ENCODE measurements at places on chromosomes 13 and 19. TPM values are rescaled to one million over a fixed set of nuclear protein-coding genes. Genes with fewer than 3 reads are reported as not detected.
A peak's percentile ranks its signal among the peaks of the same experiment; 100 is the strongest.

GRCh38 chr19:4042731-4043082, 24.0 kb downstream of the ZBTB7A start:
- peak; percentile 65 for DNase-seq

DNA sequence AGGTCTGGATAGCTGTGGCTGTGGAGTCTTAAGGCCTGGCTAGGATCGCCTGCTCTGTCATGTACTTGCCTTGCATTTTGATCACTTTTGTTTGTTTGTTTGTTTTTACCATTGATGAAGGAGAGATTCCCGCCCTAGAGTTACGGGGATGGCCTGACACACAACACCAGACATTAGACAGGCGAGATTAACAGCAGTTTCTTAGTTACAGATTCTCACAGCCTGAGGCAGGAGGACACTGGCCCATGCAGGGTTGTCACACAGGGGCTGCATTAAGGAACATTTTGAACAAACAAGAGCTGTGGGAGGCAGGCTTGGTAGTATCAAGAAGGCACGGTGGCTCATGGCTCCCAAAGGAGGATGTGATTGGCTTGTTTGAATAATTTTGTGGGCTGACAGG, 291.8 kb downstream of the HS6ST3 start:
- no peak for DNase-seq

DNA sequence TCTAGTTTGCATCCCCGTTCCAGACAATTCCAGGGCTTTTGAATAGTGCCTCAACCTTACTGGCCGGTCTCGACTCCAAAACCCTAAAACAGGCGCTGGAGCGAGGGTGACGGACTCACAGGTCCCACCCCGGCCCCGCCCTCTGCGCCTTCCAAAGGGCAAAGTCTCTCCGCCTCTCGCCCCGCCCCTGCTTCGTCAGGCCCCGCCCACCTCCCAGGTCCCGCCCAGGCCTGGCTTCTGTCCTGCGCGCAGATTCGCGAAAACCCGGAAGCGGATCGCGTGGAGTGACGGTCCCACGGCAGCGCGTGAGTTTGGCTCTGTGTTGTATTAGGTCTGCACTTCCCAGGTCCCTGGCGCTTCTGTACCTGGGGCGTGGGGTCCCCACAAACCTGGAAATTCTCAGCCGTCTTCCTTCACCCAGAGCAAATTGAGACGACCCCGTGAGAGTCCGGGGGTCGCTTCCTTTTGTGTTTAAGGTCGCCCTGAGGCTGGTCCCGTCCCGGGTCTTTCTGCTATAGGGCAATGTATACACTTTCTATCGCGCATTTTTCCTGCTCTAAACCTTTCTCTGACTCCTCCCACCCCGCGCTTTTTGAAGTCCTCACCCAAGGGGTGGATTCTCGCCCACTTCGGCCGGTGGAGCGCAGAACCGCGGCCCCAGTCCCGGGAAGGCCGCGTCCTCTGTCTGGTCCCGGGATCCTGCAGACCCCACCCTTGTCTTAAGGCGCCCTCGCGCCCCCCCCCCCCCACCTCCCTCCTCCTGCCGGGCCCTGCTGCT, at the start of gene ZNF813:
ZNF813 (plus strand) TSS at position 249 of the 778 bp plus-strand sequence. CDS start 16,090 bp downstream, outside the sequence.
- DNase-seq = peak; percentile 98

- DNase-seq = no peak
Measured at GRCh38 chr13:50323440-50324065, 308.3 kb downstream of the KCNRG start.

GRCh38 chr19:16467581-16467980, 4.2 kb downstream of the EPS15L1 start:
- DNase-seq = no peak

DNA sequence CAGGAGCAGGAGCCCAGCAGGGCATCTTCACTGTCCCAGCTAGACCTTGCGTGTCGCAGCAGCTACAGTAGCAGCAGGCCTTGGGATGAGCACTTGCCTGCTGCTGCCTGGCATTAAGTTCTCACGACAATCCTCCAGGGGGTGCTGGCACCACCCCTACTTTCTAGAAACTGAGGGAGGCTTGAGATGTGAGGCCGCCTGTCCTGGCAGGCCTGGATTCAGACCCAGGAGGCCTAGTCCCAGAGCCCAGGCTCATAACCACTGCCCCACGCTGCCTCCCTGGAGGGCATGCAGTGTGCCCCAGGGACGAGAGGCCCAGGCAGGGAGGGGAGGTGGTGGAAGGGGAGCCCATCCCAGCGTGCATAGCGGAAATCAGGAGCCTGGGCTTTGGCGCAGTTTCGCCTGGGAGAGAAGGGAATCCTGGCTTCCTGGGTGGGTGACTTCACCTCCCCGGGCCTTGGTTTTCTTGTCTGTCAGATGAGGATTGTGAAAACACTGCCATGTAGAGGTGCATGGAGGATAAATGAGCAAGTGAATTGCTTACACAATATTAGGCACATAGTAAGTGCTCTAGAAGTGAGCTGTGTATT, 26.1 kb downstream of the PPP5C start:
- DNase-seq = no peak

GRCh38 chr13:81080911-81081454, 740.1 kb upstream of the SPRY2 start:
- DNase-seq = no peak

- DNase-seq = no peak
Measured at GRCh38 chr13:48167866-48168265, 65.1 kb upstream of the ITM2B start.

GRCh38 chr13:113875837-113876281, 12.0 kb upstream of the GAS6 start:
- DNase-seq = no peak

DNA sequence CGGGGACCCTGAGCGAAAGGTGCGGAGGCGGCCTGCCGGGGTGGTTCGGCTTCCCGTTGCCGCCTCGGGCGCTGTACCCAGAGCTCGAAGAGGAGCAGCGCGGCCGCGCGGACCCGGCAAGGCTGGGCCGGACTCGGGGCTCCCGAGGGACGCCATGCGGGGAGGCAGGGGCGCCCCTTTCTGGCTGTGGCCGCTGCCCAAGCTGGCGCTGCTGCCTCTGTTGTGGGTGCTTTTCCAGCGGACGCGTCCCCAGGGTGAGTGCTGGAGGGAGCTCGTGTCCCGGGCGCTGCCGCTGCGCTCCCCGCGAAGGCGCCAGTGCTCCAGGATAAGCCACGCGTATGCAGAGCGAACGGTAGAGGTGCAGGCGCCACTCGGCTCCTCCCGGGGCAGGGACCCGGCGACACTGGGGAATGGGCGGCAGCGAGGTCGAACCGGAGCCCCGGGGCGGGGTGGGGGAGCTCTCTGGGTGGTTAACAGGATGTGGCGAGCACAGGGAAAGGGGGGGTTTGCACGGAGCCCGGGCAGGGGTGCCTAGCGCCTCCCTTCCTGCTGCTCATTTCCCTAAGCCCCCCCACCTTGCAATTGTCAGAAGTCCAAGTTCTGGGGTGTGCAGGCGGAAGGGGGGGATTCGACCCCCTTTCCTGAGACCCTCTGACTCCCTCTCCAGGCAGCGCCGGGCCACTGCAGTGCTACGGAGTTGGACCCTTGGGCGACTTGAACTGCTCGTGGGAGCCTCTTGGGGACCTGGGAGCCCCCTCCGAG, at the start of gene IL27RA:
IL27RA (plus strand) TSS at position 44 of the 762 bp plus-strand sequence; CDS start at position 155, 111 bp downstream.
- DNase-seq = peak; percentile 75

GRCh38 chr19:33872445-33873320, 76.0 kb downstream of the KCTD15 start:
- DNase-seq = no peak

DNA sequence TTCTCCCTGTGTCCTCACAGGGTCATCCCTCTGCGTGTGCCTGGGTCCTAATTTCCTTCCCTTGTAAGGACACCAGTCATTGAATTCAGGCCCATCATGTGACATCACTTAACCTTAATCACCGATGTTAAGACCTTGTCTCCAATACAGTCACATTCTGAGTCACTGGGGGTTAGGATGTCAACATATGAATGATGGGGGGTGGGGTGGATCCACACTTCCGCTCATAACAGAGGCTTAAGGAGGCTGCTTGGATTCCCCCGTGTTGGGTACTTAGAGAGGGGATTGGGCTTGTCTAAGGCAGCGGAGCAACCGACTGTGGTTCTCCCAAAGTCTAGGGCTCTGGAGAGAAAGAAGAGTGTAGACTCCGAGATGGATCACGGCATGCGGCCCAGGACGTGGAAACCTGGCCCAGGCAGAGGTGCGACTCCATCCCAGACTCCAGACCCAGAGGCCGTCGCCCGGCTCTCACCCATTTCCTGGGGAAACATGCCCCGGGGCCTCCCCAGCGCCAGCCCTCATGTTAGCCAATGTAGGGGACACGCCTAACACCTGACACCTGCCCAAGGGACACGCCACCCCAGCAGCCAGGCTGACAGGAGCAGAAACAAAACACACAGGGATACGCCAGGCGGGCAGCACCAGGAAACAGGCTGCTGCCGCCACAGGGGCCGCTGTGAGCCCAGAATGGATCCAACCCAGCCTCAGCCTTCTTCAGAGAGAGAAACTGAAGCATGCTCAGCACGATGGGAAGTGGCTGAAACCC, 17.1 kb upstream of the IGLON5 start:
- no peak for DNase-seq

DNA sequence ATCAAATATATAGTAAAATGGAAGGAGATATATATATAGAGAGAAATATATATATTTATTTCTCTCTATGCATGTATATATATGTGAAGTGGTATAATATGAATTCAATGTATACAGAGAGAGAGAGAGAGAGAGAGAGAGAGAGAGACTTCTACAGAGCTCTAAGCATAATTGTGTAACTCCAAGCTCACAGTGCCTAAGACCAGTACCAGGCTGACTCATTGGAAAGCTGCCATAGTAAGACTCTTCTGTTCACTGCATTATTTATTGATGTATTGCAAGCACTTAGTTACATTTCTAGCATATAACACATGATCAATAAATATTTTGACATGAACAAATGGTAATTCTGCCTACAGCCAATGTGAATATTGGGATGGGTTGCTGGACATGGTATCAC, 1734.7 kb downstream of the SLITRK1 start:
- DNase-seq = no peak

- peak; percentile 29 for DNase-seq
Measured at GRCh38 chr13:45055198-45055901, 65.0 kb upstream of the GTF2F2 start.

DNA sequence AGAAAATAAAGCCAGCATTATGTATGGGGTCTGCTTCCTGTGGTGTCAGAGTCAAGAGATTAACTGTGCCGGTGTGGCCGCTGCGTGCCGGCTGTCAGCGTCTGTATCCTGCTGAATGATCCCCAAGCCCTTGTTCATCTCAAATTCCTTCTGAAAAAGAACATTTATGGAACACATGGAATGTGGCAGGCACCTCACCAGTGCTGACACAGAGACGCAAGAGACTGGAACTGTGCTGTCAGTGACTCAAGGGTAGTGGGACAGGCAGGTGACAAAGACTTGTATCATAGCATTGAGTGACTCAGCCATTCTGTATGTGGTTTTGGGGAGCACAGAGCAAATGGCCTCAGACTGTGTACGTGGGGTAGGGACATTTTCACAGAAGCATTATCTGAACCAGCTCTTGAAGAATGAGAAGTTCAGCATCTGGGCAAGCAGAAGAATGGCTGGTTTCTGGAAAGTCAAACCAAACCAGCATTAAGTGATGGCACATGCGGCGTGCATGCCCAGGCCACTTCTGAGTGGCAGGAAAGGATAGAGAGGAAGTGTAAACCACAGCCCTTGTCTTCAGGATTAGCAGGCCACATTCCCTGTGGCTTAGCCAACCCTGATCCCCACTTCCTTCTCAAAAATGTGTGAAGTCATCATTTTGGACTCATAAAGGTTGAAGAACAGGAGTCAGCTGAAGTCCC, 54.0 kb upstream of the IRS2 start:
- DNase-seq = no peak

DNA sequence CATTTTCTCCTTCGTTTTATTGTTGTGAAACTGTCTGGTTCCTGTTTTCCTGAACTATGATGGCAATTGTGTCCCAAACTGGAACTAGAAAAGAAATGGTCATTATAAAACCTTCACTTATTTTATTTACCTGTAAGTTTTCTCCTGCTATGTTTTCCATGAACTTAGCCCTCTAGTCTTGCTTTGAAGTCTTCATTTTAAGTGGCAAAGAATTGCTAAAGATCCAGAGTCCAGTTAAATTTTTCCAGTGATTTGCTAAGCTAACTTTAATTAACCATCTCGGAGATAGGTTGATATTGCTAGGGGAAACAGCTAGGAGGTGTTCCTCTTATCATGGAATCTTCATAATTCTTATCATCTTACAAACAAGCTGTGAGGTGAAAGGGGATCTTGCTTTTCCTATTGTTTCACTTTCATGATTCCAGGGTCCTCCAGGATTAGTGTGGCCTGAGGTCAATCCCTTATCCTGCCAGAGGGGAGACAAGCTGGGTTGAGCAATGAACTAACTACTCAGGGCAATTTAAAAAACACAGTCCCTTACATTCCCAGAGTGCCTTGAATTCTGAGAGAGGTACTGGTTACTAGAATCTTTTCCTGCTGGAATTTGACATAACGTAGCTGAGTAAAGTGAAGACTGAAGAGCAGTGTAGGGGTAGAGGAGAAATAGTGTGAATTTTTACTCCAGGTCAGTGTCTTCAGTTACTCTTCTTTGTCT, 112.5 kb downstream of the ESD start:
- no peak for DNase-seq

DNA sequence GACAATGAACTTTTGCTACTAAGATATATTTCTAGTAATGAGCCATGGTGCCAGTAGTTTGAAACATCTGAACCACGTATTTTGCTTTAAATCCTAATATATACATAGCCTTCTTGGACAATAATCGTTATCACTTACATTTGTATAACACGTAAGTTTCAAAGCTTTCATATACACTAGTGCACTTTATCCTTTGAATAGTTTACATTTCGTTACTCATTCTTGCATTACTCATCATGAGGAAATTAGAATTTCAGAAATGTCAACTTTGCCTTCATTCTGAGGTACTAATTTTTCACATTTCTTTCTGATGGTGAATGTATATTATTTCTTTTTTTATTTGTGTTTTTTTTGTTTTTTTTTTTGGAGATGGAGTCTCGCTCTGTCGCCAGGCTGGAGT, 5.8 kb downstream of the KBTBD7 start:
- DNase-seq = no peak

GRCh38 chr19:41083516-41083915, 4.7 kb upstream of the CYP2A13 start:
- DNase-seq = no peak

DNA sequence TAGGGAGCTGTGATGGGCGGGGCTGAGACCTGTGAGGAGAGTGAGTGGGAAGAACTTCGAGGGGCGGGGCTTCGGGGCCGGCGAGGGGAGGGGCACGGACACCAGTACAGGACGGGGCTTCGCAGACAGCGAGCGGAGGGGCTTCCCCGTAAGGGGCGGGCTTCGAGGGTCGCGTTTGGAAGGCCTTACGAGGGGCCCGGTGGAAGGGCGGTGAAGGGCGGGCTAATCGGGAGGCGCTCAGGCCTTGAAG, 4.1 kb upstream of the EMP3 start:
- peak; percentile 100 for DNase-seq

GRCh38 chr13:45899406-45899805, 47.9 kb upstream of the SIAH3 start:
- DNase-seq = no peak

GRCh38 chr13:28049880-28050875, 50.2 kb downstream of the FLT3 start:
- no peak for DNase-seq

Gene CPB2
- not detected for total RNA-seq

Gene ATP4A
- not detected for total RNA-seq

Gene ARHGAP33
- total RNA-seq = 6.7 TPM

Gene IFNL1
- total RNA-seq = not detected

Gene ZNF878
- not detected for total RNA-seq

Gene KLK8
- total RNA-seq = not detected

Gene KISS1R
- total RNA-seq = not detected

Gene PLEKHF1
- total RNA-seq = 38.8 TPM

Gene HAUS5
- total RNA-seq = 5.3 TPM

Gene ZGLP1
- 1.9 TPM for total RNA-seq

Gene URAD
- 265 TPM for total RNA-seq

Gene AMER2
- total RNA-seq = not detected

Gene SYT3
- total RNA-seq = 0.64 TPM

Gene KIR2DL3
- not detected for total RNA-seq
